ENCODE measurements at places on chromosomes 3 and 15. TPM values are rescaled to one million over a fixed set of nuclear protein-coding genes. Genes with fewer than 3 reads are reported as not detected.

The C3orf20 gene
- 0.32 TPM for total RNA-seq

The SLC35A5 gene
- total RNA-seq, result 18.6 TPM

The RBMS3 gene
- 49.0 TPM for total RNA-seq

The TTC23 gene
- total RNA-seq, result 13.5 TPM

The DLL4 gene
- total RNA-seq, result 11.5 TPM

The MYH15 gene
- 0.54 TPM for total RNA-seq

The FRMD5 gene
- total RNA-seq, result 69.1 TPM

The KBTBD8 gene
- total RNA-seq, result 2.9 TPM

The LMCD1 gene
- 57.6 TPM for total RNA-seq

The ACP3 gene
- 0.78 TPM for total RNA-seq

The MYLK gene
- 17.8 TPM for total RNA-seq

The ADAMTSL3 gene
- 9.8 TPM for total RNA-seq

The IGSF10 gene
- 0.83 TPM for total RNA-seq

The TRH gene
- not detected for total RNA-seq

GRCh38 chr15:68990992-68991500, 23.4 kb upstream of the NOX5 start:
- no peak for DNase-seq

GRCh38 chr3:78201091-78201490, 1161.2 kb downstream of the ROBO2 start:
- DNase-seq, result no peak

DNA sequence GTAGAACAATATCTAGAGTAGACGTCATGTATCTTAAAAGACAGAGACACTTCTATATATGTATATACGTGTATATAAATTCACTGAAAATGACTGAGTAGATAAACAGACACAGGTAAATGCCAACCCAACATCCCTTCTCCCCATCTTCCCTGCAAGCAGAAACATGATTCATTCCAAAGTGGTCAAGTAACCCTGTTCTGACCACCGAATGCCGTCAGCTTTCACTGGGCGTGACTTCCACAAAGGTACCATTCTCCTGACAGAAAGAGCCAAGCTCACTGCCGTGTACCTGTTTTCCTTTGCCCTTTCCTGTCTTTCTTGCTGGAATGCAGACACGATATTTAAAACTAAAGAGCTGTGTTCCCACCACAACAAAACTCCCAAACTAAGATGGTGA, 76.7 kb downstream of the TAFA4 start:
- no peak for DNase-seq

GRCh38 chr15:29677871-29678461, 144.3 kb downstream of the TJP1 start:
- DNase-seq, result no peak

GRCh38 chr15:82298520-82298919, 35.9 kb downstream of the SAXO2 start:
- no peak for DNase-seq

- no peak for DNase-seq
Observed at GRCh38 chr3:111541911-111542483, at the start of gene CD96. CD96 (plus strand) TSS chr3:111542197; CDS start chr3:111542249, 52 bp downstream.

DNA sequence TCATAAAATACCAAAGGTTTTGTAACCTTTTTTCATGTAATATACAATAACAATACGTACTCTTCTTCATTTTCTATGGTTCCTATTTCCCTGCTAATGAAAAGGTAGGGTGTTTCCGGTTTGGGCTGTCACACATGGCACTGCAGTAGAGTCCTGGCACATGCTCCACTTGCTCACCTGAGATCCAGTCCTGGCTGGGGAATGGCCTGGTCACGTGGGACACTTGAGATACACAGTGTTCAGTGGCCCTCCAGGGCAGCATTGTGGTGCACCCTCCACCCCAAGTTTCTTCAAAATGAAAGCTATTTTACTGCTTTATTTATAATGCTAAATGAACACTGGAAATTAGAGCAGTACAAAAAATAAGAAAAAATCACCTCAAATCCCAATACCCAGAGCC, 23.2 kb downstream of the MRPS25 start:
- DNase-seq, result no peak

GRCh38 chr3:50657816-50658215, 16.9 kb upstream of the DOCK3 start:
- no peak for DNase-seq

DNA sequence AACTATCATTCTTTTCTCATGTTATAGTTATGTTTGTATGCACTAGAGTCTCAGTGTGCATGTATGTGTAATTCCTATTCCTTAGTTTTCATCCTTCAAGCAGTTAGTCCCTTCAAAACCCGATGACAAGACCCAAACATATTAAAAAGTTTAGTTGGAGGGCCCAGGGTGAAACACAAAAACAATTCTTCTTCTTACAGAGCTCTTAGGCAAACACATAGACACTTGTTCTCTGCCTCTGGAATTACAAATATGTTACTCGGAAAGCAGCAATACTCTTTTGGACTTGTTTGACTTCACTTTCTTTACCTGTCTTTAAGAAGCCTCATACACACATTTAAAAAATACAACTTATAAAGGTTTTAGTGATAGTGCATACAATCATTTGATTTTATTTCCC, 763 bp upstream of the CNTN6 start:
- no peak for DNase-seq

DNA sequence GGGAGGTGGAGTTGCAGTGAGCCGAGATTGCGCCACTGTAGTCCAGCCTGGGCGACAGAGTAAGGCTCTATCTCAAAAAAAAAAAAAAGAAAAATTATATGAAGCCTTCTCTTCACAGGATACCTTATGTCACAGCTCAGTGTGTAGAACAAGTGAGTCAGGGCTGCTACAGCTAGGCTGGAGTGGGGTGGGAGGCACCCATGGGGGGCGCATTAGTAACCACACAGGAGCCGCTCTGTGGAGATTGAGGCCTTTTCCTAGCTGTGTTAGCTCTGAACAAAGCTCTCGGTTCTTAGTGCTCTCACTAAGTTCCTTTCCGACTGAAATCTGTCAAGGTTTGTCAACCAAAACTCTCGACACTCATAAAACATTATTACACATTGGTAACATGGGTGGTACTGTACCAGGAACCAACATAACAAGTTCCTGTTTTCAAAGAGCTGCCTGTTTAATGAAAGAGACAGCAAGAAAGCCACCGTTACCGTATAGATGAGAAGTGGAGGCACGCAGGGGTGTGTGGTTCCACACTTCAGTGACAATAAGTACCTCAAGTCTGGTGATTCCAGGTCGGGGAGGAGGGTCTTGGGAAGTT, 4.5 kb downstream of the LRRC31 start:
- DNase-seq, result no peak

GRCh38 chr3:152195206-152195605, 73.5 kb upstream of the MBNL1 start:
- DNase-seq, result no peak

- DNase-seq, result no peak
Observed at GRCh38 chr15:64813075-64813474, 12.4 kb downstream of the PIF1 start.

- no peak for DNase-seq
Observed at GRCh38 chr3:62667714-62668113, 207.5 kb downstream of the CADPS start.

GRCh38 chr3:170423001-170423615, 4.4 kb downstream of the CLDN11 start:
- DNase-seq, result no peak

DNA sequence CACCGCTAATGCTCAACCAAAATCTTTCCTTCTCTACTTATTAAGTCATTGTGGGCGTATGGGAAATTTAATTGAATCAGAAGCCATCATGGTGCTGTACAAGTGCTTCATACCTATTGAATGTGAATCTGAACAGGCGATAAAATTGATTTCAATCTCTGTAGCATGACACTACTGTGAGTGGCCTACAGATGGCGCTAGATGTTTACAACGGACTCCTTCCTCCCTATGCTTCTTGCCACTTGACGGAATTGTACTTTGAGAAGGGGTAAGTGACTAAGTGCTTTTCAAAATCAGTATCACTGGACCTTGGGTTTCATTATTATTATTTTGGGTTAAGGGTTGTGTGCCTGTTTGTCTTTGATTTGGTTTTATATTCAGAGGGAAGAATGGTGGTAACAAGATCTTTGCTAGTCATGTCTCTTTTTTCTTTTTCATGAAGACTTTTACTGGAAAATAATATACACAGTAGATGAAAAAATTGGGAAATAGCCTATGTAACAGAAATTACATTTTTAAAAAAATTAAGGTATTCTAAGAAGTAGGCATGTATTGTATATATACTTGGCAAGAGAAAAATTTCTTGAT, 35.4 kb downstream of the ACP3 start:
- DNase-seq, result no peak

GRCh38 chr3:34268032-34268709, 469.7 kb downstream of the PDCD6IP start:
- DNase-seq, result no peak

DNA sequence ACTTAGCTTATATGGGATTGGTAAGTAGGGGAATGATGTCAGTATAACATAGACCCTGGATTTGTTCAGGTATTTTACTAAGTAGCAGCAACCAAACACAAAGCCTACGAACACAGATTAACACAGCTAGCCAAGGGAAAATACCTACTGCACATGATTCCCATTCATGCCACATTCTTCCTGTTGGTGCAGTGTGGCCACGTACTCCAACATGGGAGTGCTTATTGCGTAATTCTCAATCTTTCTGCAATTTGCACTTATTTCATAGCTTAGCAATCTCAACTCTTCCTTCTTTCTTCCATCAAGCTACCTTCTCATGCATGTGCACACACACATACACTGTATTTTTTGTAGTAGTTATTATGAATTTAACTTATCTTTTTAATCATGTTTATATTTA, 186.8 kb downstream of the IL5RA start:
- DNase-seq, result no peak

DNA sequence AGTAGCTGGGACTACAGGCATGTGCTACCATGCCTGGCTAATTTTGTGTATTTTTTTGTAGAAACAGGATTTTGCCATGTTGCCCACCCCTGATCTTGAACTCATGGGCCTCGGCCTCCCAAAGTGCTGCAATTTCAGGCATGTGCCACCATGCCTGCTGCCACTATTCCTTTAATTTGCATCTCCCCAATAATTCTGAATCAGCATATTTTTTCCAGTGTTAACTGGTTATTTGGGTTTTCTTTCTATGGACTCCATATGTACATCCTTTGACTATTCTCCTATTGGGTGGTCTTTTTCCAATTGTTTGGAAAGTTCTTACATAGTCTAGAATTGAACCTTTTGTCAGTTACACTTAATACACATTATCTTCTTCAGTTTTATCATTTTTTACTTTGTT, 28.1 kb downstream of the HLTF start:
- no peak for DNase-seq

- DNase-seq, result no peak
Observed at GRCh38 chr3:171883893-171884279, 40.7 kb downstream of the TMEM212 start.

DNA sequence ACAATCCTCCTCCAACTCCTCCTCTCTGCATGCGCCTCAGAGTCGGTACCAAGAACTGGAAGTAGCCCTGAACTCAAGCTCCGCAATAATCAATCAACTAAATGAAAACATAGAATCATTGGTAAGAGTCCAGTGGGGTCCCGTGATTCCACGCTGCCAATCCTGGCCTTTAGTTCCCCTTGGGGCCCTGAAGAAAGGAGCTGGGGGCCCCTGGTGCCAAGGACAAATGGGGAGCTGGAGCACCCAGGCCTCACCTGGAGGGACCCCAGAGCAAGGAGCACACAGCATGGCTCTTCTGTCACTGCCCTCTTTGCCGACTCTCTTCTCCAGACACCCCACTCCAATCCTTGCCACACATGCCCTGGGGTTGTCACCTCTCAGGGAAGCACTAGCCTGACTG, 80.3 kb downstream of the ADAMTS7 start:
- peak; percentile 17 for DNase-seq

DNA sequence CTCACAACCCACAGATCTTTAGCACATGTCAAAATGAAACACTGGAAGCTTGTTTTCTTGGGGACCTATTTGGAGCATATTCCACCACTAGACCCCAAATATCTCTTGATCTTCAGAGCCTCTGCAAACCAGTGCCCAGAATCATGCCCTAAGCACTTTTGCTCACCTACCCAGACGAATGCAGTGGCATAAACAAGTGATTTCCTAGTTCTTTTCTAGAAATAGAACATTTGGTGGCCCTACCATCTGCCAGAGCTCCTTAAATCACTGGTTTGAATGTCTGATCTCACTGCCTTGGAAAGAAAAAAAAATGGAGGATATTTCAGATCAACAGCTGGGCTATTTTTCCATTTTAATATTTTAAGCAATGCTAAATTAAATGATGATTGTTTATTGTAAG, 5.3 kb downstream of the ZIC4 start:
- no peak for DNase-seq

- DNase-seq, result no peak
Observed at GRCh38 chr15:76433798-76434400, 97.3 kb downstream of the ISL2 start.

GRCh38 chr3:100401674-100402041, 319 bp downstream of the LNP1 start:
- no peak for DNase-seq

DNA sequence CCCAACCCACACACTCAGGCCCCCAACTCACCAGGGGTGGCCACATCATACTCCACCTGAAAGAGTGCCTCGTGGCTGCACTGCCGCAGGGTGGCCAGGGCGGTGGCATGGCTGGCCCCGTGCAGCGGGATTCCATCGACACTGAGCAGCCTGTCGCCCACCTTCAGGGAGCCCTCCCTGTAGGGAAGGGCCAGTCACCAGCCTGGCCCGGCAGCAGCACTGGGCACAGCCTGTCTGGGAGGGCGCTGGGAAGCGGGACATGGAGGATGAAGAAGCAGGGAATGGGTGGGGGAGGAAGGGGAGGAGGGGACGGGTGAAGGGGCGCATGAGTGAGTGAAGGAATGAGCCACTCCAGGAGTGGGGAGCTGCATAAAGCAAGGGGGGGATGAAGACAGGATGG, 18.5 kb downstream of the GRIP2 start:
- DNase-seq, result peak; percentile 74

- DNase-seq, result no peak
Observed at GRCh38 chr15:63545520-63545919, 41.1 kb downstream of the USP3 start.

GRCh38 chr15:77944002-77944867, 133.3 kb downstream of the TBC1D2B start:
- DNase-seq, result peak; percentile 90

- DNase-seq, result no peak
Observed at GRCh38 chr3:9800529-9800928, 7.6 kb downstream of the ARPC4 start.

- no peak for DNase-seq
Observed at GRCh38 chr3:99468918-99469317, 169.5 kb upstream of the COL8A1 start.
